ENCODE measurements at places on chromosomes 6 and 20.

- DNase-seq: no peak
Observed at GRCh38 chr6:136890194-136890839, 31.8 kb upstream of the SLC35D3 start.

DNA sequence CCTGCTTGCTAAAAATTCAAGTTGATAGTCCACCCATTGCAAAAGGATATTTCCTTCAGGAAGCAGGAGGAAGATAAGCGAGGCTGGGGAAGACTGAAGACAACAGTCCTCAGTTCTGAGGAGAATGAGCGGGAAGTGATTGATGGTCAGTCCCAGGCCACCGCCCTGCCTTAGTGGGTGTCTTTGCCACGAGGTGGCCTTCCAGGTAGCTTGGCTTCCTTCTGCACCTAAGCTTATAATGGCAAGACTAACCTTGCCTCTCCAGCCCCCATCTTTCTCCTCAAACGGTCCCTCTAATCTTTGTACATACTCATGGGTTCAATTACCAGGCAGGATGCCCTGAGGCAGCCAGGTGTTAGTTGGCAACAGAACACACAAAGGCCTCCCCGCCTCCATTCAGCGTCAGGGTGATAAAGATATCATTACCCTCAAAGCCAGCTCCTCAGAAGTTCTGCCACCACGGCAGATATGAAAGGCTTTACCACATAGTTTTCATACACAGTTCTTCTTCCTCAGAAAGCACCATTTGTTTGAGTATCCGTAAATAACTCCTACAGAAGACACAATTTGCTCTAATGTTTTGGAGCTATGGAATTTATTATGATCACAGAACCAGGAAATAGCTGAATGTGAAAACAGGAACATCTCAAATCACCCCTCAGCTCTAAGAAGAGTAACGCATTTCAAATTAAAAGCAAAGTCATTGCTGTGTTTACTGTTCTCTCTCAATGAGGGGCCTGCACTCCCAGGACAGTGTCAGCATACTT lies 249.4 kb downstream of the ATXN1 start:
- no peak for DNase-seq

- no peak for DNase-seq
Observed at GRCh38 chr6:41967312-41968287, 26.0 kb upstream of the CCND3 start.

DNA sequence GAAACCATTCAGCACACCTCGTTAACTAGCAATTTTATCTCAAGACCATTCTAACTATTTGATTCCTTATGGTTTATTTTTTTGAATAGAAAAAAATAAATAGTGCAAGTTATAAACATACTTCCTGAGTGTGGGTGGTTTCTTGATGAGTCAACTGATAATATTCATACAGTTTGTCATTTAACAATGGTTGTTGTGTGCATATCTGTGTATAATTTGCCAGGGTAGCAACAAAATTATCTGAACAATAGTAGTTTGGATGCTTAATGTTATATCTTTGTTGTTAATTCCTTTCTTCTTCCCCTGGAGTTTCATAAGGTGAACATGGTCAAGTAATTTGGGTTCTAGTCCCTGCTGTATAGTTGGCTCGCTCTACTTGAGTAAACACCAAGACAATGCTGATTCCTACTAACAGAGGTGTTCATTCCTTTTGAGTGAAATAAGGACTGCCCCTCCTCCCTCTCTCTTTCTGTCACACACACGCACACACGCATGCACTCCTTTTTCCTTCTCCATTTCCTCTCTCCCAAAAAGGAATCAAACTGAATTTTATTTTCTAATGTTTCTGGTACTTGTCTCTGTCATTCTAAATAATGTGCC lies 938.1 kb upstream of the EPHA7 start:
- DNase-seq: no peak

DNA sequence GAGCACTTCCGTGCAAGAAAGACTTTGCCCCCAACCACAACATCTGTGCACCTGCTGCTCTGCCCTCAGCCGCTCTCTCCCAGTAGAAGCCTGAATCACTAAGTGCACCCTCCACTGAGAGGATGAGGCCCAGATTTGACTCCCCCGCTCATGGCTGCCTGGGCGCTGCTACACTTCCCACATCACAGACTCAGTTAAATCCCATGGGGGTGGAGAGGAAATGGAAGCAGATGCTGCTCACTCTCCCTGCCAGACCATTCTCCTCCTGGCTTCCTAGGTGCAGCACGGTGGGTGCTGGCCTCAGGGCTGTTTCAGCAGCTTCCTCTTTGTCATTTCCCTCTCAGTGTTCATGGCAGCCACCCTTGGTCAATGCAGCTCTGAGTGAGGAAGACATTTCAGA lies 4.8 kb downstream of the CST5 start:
- no peak for DNase-seq

GRCh38 chr20:18728165-18728869 lies 85.3 kb upstream of the SCP2D1 start:
- no peak for DNase-seq

DNA sequence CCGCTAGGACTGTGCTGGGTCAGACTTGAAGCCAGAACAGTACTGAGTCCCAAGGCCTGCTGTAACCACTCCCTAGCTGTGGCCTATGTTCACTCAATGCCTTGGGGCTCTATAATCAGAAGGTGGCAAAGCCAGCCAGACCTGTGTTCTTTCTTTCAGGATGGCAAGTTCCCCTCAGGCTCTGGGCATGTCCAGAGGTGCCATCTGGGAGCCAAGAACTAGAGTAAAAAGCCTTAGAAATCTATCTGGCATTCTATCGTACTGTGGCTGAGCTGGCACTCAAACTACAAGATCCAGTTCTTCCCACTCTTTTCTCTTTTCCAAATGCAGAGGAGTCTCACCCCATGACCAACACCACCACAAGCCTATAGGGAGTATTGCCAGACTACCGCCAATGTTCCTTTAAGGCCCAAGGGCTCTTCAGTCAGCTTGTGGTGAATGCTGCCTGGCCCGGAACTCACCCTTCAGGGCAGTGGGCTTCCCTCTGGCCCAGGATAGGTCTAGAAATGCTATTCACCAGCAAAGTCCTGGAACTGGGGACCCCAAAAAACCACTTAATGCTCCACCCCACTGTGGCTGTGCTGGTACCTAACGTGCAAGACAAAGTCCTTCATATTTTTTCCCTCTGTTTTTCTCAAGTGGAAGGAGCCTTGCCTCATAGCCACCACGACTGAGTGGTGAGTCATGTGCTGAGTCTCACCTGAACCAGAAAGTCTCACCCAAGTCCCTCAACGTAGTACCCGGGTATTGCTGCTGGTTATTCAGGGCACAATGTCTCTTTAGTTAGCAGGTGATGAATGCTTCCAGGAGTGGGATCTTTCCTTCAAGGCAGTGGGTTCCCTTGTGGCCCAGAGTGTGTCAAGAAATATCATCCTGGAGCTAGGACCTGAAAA lies 8.6 kb upstream of the SIRPB2 start:
- DNase-seq: no peak

DNA sequence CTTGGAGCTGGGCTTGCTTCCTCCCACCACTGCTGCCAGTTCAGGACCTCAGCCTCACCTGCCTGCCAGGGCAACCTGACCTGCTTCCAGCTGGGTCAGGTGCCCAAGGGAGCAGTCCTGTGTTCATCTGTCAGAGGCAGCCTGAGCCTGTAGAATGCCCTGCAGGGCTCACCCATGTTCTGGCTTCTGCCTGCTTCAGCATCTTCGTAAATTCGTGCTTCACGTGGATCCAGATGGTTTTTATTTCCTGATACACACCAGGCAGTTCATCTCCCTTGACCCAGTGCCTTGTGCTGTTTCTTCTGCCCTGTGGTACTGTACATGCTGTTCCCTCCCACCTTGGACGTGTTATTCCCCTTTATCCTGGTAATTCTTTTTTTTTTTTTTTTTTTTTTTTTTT lies 50.2 kb downstream of the ARID1B start:
- no peak for DNase-seq

DNA sequence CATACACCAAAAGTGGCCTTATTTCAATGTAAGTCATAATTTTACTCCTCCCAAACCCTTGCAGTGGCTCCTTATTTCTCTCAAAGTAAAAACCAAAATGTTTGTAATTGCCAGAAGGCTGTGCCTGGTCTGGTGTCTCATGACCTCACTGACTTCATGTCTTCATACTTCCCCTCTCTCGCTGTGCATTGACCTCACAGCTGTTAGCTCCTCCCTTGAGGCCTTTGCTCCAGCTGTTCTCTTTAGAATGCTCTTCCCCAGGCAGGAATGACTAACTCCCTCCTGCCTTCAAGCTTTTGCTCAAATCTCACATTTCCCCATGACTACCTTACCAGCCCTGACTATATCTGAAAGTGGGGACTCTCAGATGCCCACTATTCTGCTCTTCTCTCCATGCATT lies 83.3 kb downstream of the MTFR2 start:
- DNase-seq: no peak

DNA sequence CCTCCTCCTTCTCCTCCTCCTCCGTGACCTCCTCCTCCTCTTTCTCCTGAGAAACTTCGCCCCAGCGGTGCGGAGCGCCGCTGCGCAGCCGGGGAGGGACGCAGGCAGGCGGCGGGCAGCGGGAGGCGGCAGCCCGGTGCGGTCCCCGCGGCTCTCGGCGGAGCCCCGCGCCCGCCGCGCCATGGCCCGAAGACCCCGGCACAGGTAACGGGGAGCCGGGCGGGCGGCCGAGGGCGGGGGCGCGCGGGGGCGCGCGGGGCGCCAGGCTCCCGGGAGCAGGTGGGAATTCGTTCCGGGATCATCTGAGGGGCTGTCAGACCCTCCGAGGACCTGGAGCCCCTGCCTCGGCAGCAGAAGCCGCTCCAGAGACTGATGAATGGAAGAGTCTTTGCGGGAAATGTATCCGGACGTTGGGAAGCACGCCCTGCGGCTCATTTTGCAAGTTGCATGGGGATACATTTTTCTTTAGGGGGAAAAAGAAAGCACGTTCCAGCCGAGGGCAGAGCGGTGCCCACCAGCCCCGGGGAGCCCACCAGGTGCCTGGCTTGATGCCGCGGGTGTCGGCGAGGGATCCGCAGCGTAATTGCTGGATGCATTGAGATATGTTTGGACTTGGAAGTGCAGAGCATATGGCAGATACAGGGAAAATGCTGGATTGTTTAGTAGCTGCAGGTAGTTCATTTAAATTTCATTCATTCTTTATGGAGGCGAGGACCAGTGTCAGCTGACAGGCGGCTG lies 394 bp downstream of the MYB start:
- DNase-seq: no peak

DNA sequence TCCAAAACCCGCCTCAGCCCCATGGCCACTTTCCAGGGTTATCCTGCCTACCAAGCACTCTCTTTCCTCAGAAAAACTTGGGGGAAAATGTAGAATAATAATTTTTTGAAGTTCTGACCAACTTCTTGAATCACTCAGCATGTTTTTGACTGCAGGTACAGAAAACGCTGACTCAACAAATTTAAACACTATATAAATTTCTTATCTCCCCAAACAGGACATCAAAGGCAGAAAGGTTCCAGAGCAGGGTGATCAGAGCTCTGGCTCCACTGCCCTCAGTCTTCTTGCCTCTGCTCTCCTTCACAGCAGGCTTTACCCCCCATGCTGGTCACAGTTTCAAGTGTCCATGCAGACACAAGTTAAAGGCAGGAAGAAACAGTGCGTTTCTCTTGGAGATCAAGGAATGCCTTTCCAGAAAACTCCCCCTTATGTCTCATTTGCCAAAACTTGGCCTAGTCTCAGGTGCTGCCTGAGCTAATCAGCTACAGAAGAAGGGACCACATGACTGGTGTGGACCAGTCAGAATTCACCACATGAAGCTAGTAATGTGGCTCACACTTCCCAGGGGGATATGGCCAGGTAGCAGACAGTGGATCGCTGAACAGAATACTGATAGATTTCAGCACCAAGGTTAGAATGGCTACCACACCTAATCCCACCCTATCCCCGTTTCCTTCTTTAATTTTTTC lies 24.4 kb upstream of the SLC17A3 start:
- no peak for DNase-seq

- no peak for DNase-seq
Observed at GRCh38 chr6:108592371-108593337, 31.9 kb downstream of the FOXO3 start.

DNA sequence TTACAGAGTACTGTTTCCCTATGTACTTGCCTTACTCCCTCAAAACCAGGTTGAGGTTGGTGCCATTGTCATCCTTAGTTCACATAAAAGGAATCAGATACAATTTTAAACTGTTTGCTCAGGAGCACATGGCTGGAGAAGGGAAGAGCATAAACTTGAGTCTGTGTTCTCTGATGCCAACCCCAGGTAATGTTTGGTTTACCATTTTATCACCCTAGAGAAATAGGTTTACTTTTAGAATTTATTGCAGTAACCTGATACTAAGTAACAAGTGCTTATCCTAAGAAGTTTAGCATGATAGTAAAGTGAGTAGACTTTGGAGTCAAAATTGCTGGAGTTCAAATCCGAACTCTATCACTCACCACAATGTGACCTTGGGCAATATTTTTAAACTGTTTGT lies 86.3 kb downstream of the RFPL4B start:
- no peak for DNase-seq

DNA sequence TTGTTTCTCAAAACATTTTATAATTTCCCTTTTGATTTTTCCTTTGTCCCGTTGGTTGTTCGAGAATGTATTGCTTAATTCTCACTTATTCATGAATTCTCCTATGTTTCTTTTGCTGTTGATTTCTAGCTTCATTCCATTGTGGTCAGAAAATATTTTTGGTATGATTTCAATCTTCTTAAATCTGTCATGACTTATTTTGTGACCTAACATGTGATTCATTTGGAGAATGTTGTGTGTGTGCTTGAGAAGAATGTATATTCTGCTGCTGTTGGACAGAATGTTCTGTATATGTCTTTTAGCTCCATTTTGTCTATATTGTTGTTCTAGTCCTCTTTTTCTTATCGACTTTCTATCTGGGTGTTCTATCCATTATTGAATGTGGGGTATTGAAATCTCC lies 286.2 kb upstream of the RNF217 start:
- no peak for DNase-seq

DNA sequence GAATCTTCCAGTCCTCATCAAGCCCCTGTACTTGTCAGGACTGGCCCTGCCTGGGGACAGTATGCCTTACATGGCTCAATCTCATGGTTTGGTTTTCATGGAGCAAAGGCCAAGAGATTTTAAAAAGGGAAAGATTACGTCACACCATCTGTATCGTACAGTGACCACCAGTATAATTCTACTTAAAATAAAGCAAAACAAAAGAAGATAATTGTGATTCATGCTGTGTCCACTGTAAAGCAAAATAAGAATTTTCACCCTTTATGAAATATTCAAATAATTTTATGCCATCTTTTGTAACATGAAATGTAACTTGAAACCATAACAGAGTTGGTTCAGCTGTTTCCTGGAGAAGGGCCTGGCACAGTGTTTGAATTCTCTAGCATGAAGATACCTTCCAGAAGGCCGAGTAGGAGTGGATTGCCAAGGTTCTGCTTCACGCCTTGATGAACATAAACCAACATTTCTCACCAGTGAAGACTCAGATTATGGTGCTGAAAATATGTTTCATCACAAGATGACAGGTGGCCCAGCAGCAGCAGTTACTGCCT lies 486.5 kb downstream of the RFPL4B start:
- DNase-seq: no peak

GRCh38 chr6:109896341-109896740 lies 81.8 kb upstream of the GPR6 start:
- DNase-seq: no peak

- DNase-seq: no peak
Observed at GRCh38 chr6:145276756-145277155, 458.6 kb downstream of the EPM2A start.

GRCh38 chr6:33320315-33321181 lies 3.0 kb upstream of the ZBTB22 start:
- DNase-seq: no peak

- no peak for DNase-seq
Observed at GRCh38 chr6:118770112-118770788, 118.9 kb upstream of the CEP85L start.

- DNase-seq: no peak
Observed at GRCh38 chr6:65700561-65700960, 6.5 kb downstream of the EYS start.
